ENCODE measurements at places on chromosomes 11 and 22.

GRCh38 chr11:73116636-73117035 lies 25.5 kb downstream of the FCHSD2 start:
- DNase-seq: no peak

GRCh38 chr11:12531681-12532080 lies 142.5 kb upstream of the TEAD1 start:
- DNase-seq: no peak

GRCh38 chr22:38733329-38733723 lies 22.5 kb downstream of the SUN2 start:
- DNase-seq: peak; percentile 73

DNA sequence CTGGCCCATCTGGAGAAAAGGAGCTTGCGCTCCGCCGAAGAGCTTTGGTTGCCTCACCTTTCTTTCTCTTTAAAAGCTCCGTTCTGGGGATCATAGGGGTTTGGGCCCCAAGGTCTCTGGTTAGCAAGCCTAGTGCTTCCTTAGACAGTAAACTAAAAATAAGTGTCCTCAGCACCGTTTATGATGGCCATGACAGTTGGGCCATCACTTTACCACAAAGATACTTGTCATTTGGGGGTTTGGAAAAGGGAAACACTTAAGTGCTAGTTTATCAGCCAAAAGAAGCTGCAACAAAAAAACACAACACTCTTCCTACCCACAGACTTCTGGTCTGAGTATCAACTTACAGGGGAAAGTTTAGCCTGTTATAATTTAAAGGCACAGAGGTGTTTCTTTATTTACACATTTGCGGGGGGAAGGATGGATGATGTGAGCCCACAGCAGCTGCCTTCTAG lies 88.4 kb upstream of the CD44 start:
- DNase-seq: no peak

GRCh38 chr11:124872741-124873140 lies 7.5 kb downstream of the ROBO3 start:
- DNase-seq: no peak

DNA sequence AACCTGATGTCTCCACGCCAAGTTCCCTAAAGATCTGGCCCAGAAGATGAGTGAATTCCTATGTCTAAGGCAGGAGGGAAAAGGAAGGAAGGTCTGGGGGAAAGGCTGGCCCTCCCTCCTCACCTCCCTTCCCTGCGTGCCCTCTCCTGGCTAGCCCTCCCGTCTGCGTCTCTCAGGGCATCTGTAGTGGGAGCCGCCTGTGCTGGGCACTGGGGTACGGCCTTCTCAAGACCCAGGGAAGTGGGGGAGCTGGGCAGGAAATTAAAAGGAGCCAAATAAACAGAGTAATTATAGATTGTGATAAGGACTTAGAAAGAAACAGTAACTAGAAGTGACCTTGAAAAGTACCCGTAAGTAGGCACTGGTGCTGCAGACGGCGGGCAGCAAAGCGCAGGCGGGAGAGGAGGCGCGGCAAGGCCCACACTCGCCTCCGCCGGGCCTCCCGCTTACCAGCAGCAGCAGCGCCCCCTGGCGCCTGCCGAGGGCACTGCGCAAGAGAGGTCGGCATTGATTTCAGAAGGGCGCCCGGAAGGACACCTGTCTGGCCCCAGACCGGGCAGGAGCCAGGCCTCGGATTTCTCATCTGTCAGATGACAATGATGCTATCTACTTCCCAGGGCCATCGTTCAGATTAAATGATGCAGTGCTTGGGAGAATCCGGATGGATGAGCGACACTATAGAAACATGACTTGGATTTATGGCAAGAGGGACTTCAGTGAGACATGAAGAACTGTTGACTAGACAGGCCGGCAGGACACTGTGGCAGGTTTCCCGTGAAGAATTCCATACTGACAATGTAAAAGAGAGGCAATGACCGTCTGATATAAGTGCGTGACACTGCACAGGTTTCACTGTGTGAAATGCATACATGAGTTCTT lies 7.3 kb downstream of the KCNJ1 start:
- peak; percentile 85 for DNase-seq

DNA sequence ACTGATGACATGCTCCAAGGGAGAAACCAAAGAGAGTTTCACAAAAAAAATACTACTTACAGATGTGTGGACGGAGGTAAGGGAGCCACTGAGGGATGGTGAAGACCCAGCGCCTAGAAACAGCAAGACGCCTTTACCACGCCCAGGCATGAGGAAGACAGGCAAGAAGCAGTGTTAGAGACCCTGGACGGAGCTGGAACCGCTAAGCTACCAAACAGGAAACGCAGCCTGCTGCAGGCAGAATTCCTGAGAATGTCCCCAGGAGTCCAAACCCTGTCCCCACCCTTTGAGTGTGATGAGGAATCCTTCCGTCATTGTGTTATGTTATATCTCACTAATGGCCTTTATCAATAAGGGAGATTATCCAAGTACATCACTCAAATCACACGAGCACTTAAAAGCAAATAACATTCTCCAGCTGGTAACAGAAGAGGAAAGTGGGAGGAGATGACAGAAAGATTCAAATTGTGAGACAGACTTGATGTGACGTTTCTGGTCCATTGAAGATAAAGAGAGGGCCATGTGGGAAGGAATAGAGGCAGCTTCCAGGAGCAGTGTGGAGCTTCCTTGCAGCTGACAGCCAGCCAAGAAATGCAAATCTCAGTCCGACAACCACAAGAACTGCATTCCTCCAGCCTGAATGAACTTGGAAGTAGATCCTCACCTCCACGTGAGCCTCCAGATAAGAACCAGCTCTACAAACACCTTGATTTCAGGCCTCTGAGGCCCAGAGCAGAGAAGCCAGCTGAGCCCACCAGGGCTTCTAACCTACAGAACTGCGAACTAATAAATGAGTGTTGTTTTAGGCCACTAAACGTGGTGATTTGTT lies 19.1 kb downstream of the FAM181B start:
- no peak for DNase-seq

DNA sequence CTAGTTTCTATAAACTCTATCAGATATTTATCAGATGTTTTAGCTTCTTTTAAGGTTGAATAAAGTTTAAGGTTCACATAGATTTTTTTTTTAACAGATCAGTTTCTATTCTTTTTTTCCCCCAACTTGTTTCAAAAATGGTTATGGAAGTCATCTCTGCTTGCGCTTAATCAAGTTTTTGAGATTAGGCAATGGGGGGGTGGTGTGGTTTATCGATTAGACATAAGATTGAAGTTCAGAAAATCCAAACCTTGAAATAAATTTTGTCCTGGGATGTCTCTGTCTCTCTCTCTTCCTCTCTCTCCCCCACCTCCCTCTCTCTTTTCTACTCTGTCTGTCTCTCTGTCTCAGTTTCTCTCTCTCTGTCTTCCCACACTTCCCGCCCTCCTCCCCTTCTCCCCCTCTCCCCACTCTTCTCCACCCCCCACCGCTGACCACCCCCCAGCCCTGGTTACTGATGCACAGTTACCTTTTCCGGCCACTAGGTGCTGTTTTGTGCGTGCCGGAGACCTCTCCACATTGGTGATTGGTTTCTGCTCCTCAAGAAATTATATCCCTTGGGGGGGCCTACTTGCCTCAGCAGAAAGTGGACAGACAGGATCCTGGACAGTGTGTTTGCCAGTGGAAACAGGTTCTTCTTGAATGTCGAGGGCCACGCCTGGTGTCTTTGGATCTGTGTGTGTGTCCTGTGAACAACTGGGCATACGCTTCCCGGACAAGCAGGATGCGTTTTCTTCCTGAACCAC lies 29.7 kb upstream of the ANO1 start:
- no peak for DNase-seq

- DNase-seq: no peak
Measured at GRCh38 chr11:12629601-12630313, 44.5 kb upstream of the TEAD1 start.

DNA sequence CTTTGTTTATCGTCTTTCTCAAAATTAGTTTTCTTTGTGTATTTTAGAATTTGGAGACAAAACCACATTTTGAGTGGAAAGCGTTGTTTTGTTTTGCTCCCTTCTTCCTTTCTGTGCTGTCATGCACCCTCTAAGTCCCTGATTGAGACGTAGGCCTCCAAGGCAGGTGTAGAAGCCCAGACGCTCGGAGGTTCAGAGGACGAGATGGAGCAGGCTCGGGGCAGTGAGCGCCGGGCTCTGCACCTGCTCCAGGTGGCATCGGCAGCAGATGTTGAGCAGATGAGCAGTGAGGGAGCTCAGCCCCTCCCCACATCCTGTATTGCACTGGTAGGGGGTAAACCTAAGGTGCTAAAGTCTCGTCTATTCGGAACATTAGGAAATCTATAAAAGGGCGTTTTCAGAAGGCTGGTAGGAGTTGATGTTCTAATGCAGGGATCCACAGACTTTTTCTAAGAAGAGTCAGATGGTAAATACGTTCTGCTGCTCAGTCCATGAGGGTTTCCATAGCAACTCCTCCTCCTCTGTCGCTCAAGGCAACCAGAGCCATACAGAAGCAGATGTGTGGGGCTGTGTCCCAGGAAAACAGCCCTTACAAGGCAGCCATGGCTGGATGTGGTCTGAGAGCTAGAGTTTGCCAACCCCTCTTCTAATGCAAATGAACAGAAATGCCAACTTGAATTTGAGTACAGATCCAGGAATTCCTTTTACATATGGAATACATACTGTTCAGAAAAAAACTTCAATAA lies 724.2 kb downstream of the BRD1 start:
- no peak for DNase-seq

DNA sequence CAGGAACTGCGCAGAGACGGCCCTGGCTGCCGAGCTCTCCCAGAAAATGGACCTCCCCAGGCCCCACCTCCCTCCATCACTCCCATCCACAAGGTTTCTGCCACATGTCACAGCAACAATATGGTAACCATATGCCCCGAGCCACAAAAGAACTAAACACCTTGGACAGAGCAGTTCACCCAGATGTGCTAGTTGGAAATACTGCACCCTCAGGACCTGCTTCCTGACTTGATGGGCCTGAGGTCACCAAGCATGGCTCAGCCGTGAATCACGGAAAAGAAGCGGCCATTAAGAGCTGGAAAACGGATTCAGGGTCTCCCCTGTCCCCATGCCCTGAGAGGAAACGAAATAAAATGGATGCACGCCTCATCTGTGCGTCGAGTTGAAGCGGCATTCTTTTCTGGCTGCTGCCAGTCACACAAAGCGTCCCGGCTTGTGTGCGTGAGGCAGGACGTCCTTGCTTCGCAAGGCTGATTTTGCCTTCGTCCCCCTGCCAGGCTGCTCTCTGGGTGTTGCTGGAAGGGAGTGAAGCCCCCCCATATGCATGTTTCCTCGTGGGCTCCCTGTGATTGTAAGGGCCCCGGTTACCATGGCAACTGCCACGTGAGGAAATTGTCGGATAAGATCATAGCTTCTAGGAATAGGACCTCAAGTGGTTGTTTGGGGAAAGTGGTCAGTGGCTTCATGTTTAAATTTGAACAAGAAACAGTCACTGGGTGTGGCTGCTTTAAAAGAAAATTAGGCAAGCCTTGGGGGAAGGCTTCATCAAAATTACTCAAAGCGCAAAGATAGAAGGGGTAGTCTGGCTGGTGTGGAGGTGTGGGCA lies 51.7 kb downstream of the FLI1 start:
- DNase-seq: no peak

- DNase-seq: no peak
Measured at GRCh38 chr11:80473562-80473961, 1032.7 kb upstream of the TENM4 start.

- DNase-seq: no peak
Measured at GRCh38 chr11:357582-357981, 11.7 kb upstream of the B4GALNT4 start.

- DNase-seq: no peak
Measured at GRCh38 chr11:61141601-61142028, 19.6 kb downstream of the VPS37C start.

DNA sequence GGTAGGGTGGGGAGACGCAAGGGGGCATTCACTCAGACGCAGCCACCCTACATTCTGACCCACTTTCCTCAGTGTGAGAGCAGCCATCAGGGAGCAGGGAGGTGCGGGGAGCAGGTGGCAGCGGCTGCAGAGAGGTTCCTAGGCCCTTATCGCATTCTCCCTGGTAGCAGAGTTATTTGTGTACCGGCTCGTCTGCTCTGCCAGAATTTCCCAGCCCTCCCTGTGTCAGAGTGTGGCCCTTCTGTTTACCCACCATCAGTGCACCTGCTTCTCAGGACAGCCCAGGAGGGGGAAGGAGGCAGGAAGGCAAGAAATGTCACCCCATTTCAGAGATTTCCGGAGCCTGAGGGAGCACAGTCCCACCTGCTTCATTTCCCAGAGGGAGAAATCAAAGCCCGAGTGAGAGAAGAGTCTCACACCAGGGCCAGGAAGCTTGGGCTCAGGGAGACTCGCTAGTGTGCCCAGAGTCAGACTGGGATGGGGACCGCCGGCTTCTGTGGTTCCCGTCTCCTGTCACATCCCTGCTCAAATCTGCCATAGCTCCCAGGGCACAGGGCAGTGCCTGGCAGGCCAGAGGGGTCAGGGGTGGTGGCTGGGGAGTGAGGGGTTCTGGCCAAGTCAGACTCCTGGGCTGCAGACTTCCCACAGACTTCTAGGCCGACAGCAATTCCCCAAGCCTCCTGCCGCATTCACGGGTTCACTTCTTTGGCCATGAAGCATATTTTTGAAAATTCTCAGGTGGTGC lies 49.7 kb downstream of the ARRB1 start:
- no peak for DNase-seq

GRCh38 chr11:112470355-112470754 lies 209.7 kb upstream of the PLET1 start:
- no peak for DNase-seq

DNA sequence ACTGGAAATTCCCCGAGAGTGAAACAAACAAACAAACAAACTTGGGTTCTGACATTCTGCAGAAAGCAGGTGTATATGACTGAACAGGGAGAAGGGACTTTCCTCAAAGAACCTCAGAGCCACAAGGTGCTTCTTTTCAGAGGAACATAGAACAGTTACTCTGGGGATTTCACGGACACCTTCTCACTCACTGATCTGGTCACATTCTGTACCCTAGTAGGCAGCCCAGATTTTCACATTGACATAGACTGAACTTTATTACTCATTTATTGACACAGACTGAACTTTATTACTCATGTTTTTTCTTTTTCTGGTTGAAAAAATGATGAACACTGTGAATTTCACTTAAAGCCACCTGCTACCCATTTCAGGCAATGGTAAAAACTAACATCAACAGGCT lies 263.0 kb downstream of the OPCML start:
- no peak for DNase-seq

GRCh38 chr22:50342651-50343540 lies at the start of gene PPP6R2:
PPP6R2 (plus strand) TSS chr22:50343327; CDS start chr22:50393909, 50,582 bp downstream.
- DNase-seq: peak; percentile 90

GRCh38 chr11:47468598-47469214 lies 19.8 kb upstream of the RAPSN start:
- no peak for DNase-seq

- DNase-seq: no peak
Measured at GRCh38 chr11:129275828-129276227, 83.7 kb upstream of the ARHGAP32 start.

GRCh38 chr11:94649254-94649653 lies 82.1 kb downstream of the PIWIL4 start:
- no peak for DNase-seq

DNA sequence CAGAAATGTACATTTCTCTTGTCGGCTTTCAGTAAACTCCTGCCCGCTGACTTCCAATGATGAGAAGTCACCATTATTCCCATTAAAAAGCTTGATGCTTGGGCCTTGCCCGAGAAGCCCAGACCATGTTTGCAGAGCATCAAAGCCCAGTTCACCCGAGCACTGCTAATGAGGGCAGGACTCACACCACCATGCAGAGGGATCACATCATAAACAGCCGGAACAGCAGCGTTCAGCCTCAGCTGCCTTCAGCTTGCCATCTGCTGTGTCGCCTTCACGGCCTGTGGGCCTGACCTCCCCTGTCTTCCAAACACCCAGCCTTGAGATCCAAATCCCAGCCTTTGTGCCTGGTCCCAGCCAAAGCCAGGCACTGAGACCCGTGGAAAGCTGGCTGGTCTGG lies 105.4 kb upstream of the CSNK2A3 start:
- no peak for DNase-seq

- no peak for DNase-seq
Measured at GRCh38 chr22:28141614-28142013, 222.6 kb upstream of the PITPNB start.
